ENCODE measurements at places on chromosomes 12 and 14.
A peak's percentile ranks its signal among the peaks of the same experiment; 100 is the strongest.

GRCh38 chr12:82886671-82887340, 200.1 kb downstream of the TMTC2 start:
- no peak for DNase-seq

DNA sequence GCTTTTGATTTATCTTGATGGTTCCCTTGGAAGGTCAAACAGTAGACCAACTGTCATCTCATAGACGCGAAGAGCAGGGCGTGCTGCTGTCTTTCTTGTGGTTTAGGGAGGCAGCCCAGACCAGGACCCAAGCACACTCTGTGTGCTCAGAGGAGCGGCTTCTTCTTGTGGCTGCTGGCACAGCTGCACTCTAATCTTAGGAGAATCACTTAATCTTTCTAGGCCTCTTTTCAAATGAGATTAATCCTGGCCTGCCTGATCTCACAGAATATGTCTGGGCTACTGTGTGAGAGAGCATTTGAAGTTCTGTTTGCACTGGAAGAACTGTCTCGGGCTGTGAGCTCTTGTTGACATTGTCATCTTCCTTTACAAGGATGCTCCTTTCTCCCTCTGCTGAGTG, 60.0 kb upstream of the TRAF3 start:
- peak; percentile 93 for DNase-seq

- DNase-seq, result no peak
Observed at GRCh38 chr12:3789838-3790237, 36.9 kb upstream of the CRACR2A start.

GRCh38 chr12:59500335-59500734, 95.5 kb upstream of the SLC16A7 start:
- DNase-seq, result no peak

GRCh38 chr12:121958541-121959240, 40.3 kb downstream of the CFAP251 start:
- DNase-seq, result no peak

DNA sequence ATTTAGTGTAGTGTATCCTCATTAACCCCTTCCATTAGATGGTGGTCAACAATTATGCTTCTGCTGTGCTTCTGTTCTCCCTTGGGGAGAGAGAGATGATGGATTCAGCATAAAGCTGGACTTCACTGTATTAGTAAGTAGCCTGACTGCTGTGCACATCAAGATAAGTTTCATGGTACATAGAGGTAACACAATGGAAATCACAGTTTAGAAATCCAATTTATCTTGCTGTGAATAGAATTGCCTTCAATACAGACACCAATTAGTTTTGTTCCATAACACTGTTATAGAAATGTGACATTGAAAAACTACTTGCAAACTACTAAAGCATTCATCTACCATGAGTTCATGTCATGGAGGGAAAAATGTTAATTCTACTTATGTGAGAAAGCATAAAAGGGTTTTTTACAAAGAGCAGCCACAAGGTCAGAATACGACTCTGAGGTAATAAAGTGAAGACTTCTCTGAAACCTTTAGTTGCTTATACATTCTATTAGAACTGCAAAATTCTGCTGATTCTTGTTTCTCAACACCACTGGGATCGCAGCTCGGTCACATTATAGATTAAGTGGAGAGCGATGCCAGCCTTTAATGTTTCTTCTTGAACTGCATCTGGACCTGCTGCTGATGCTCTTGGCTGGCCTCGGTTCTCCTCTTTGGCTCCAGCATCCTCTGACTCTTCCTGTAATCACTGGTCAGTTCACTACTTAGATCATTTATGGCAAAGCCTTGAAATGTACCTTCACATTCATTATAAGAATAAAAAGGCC, 190.8 kb downstream of the ATP23 start:
- no peak for DNase-seq

GRCh38 chr12:130916241-130916911, 37.3 kb upstream of the ADGRD1 start:
- DNase-seq, result no peak

DNA sequence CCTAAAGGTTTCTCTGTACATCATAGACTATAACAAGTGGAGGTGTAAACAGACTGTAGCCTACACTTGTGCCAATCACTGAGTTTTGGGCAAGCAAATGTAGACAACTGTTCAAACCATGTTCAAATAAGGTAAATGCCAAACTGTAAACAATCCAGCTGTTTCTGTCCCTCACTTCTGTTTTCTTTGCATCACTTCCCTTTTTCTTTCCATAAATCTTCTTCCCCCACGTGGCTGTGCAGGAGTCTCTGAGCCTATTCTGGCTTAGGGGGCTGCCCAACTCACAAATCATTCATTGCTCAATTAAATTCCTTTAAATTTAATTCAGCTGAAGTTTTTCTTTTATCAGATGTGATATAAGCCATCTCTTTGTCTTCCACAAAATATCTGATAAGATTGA, 65.1 kb upstream of the CPM start:
- DNase-seq, result no peak

DNA sequence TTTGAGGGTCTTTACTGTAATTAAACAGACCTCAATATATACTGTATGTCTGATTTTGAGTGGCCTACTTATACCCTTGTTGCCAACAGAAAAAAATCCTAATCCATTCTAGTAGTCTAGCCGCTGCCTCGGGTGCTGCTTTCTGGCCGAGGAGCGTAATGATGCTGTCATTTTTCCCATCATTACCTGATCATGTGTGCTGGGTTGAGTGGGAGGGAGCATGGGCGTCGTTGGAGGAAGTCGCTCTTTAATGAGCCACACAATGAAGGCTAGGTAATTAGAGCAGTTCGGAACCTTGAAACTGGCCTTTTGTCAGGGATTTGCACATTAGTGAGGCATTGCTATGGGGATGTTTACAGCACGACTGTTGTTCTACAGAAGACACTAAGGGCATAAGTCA, 76.1 kb upstream of the RFX4 start:
- DNase-seq, result no peak

- no peak for DNase-seq
Observed at GRCh38 chr12:59268295-59268809, 327.5 kb upstream of the SLC16A7 start.

- no peak for DNase-seq
Observed at GRCh38 chr14:33376510-33376909, 437.8 kb downstream of the NPAS3 start.

DNA sequence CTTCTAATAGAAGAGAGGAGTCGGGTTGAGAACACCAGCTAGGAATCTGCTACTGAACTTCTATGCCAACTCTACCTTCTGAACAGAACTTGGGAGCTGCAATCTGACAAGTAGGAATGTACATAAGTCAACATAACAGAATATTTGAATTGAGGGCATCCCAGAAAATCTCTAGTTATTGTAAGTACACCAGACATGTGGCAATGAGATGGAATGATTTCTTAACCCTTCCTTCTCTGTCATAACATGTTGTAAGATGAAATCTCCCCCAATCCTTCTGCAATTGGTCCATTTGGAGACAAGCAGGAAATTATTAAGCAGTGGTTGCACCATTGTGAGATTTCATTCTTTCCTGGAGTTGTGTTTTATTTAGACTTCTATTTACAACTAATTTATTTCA, 68.7 kb upstream of the TMPO start:
- DNase-seq, result no peak

GRCh38 chr12:116813271-116814041, 67.8 kb downstream of the HRK start:
- no peak for DNase-seq

- no peak for DNase-seq
Observed at GRCh38 chr14:85687456-85687855, 157.5 kb downstream of the FLRT2 start.

- DNase-seq, result no peak
Observed at GRCh38 chr14:50961605-50962221, 17.4 kb upstream of the PYGL start.

- DNase-seq, result no peak
Observed at GRCh38 chr14:104095426-104096310, 10.2 kb downstream of the ASPG start.

DNA sequence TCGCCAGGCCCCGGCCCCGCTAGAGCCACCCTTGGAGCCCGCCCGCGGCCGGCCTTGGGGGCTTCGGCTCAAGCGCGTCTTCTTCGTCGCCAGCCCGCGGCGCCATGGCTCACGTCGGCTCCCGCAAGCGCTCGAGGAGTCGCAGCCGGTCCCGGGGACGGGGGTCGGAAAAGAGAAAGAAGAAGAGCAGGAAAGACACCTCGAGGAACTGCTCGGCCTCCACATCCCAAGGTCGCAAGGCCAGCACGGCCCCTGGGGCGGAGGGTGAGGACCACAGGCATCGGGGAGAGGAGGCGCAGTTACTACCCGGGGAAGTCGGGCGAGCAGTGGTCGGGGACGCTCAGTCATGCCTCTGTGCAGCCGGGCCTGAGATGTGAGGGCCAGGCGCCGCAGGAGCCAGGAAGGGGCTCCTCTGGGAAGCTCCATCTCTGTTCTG, 573 bp downstream of the ARL6IP4 start:
- no peak for DNase-seq

DNA sequence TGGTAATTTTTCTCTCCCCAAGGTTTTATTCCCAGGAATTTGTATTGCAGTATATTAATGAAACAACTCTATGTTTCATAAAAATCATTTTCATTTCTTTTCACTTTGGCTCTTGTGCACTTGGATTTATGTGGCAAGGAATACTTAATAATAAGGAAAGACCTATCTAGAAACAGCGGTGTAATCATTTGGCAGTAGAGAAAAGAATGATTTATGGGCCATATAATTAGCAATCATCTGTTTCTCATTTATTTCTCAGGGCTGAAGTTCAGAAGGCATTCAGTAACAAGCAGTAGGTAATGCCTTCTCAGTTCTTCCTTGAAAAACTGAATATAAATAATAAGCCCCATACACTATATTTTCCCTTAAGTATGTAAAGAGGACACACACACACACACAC, 172.6 kb downstream of the ANO4 start:
- DNase-seq, result no peak

- DNase-seq, result peak; percentile 59
Observed at GRCh38 chr14:76767681-76768656, 6.7 kb downstream of the VASH1 start.

GRCh38 chr12:25788707-25789442, 169.6 kb upstream of the RASSF8 start:
- DNase-seq, result no peak

- no peak for DNase-seq
Observed at GRCh38 chr12:110310763-110311162, 29.7 kb downstream of the ATP2A2 start.

- no peak for DNase-seq
Observed at GRCh38 chr14:84024231-84024820, 1505.6 kb upstream of the FLRT2 start.

- no peak for DNase-seq
Observed at GRCh38 chr12:6033546-6033945, 88.5 kb upstream of the ANO2 start.

GRCh38 chr14:77691259-77691658, 16.6 kb downstream of the ALKBH1 start:
- no peak for DNase-seq

DNA sequence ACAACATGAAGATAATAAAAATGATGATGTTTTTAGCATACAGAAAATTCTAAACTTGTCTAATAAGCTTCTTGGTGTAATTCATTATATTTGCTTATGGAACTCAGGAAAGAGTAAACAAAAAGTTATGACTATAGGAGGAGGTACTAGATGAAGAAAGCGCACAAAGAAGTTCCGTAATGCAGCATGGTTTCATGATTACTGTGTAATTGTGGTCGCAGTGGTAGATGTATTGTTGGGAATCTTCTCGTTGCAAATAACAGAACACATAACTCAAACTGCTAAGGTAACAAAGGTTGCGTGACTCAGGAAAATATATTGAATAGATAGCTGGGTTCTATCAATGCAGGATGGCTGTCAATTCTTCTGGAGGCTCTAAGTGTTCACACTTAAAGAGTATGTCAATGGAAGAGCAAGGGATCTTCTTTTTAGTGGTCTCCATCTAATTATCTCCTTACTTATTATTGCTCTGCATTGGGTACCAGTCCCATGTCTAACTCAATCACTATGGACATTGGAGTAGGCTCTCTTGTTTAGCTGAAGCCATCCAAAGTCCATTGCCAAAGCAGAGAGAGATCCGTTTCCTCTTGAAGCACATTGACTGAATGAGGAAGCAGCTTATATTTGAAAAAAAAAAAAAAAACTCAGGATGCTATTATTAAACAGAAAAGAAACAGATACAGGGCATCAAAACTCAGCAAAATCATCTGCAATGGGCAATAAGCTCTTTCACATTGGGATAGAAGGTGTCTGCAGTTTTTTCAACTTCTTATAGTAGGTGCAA, 283.4 kb upstream of the ATP2B1 start:
- no peak for DNase-seq

GRCh38 chr12:127054531-127054930, 1212.4 kb upstream of the TMEM132C start:
- no peak for DNase-seq

GRCh38 chr12:53869500-53869899, 69.1 kb upstream of the HOXC13 start:
- DNase-seq, result no peak

- DNase-seq, result no peak
Observed at GRCh38 chr12:60176891-60177290, 581.1 kb downstream of the SLC16A7 start.

DNA sequence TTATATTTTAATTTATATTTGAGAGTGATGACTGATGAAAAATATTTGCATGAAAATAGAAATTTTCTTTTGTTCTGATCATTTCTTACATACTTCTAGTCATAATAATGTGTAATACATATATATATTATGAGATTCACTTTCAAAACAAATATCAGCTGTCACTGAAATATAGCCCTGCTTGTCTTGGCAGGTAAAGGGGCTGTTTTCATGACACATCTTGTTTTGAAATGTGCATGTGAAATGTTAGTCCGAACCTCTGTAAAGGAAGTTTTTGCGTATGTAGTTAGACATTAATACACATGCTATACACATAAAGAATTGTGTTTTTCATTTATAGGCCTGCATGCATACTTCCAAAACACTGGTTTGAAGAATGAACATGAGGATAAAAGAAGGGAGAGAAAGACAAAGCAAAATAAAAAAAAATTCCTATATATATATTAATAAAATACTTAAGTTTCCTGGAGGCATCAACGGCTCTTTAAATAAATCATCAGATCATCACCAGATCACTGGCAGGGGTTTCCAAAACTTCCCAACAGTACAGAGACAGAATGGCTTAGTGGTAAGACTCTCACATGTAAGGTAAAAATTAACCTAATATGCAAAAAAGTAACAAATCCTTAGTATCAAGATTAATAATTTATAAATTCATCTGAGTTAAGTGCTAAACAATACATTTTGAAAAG, 60.1 kb downstream of the SEL1L start:
- DNase-seq, result no peak

GRCh38 chr12:46661110-46661845, 164.5 kb downstream of the SLC38A4 start:
- DNase-seq, result peak; percentile 58

DNA sequence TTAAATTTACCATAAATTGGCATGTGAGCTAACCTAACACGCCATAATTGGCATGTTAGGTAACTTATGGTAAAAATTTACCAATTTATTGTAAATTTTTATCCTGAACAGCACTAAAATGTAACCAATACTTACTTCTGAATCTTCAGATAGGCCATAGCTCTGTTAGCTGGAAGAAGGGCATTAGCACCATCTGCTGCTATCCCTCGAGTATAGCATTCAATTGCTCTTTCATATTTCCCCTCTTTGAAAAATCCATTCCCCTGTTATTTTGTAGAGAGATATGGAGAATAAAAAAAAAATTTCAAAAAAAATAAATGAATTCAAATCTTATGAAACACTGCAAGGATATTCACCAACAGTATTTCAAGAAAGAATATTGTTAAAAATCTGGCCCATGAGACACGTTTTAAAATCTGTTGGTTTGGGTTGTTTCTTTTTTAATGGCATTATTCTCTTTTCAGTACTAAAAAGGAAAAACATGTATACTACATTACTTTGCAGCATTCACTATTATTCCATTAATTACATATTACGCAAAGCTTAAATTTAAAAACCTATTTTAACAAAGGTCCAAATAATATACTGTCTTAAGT, 19.1 kb downstream of the RPAP3 start:
- DNase-seq, result no peak
